Fibroblast of lung (primary cell): ENCODE measurements at places on chromosomes 13 and 19. TPM values are rescaled to one million over a fixed set of nuclear protein-coding genes. Genes with fewer than 3 reads are reported as not detected.

The IGFL2 gene
- total RNA-seq: not detected in 2 replicates

The ZNF221 gene
- 8.5 and 15.2 TPM in 2 replicates for total RNA-seq

The PRSS57 gene
- total RNA-seq: not detected in 2 replicates

The STRN4 gene
- total RNA-seq: 52.9 and 56.0 TPM in 2 replicates

The ADAMTSL5 gene
- total RNA-seq: 1.5 and 3.1 TPM in 2 replicates

The MBD3L2 gene
- total RNA-seq: not detected in 2 replicates

The MARK4 gene
- 7.4 and 8.9 TPM in 2 replicates for total RNA-seq

The ERICH6B gene
- not detected in 2 replicates for total RNA-seq

The MYH14 gene
- total RNA-seq: not detected in 2 replicates

The CDK8 gene
- total RNA-seq: 19.7 and 20.5 TPM in 2 replicates

The MED16 gene
- total RNA-seq: 24.4 and 35.0 TPM in 2 replicates

The KIRREL2 gene
- under 0.01 TPM in 1 of 2 replicates, not detected in the other for total RNA-seq

The BORA gene
- total RNA-seq: 2.3 and 4.8 TPM in 2 replicates
